ENCODE measurements at places on chromosomes 7 and 10.

GRCh38 chr7:94059746-94060145 lies 55.6 kb upstream of the BET1 start:
- no peak for DNase-seq

GRCh38 chr7:128919241-128919640 lies 8.7 kb upstream of the KCP start:
- DNase-seq = peak; percentile 10

- no peak for DNase-seq
These were observed 10.8 kb downstream of the ICA1 start for GRCh38 chr7:8251195-8251594.

GRCh38 chr7:11343818-11344413 lies 370.2 kb downstream of the PHF14 start:
- DNase-seq = no peak

GRCh38 chr10:98307916-98308541 lies 40.0 kb upstream of the LOXL4 start:
- DNase-seq = no peak

GRCh38 chr10:22959950-22960349 lies 32.1 kb downstream of the ARMC3 start:
- DNase-seq = no peak

DNA sequence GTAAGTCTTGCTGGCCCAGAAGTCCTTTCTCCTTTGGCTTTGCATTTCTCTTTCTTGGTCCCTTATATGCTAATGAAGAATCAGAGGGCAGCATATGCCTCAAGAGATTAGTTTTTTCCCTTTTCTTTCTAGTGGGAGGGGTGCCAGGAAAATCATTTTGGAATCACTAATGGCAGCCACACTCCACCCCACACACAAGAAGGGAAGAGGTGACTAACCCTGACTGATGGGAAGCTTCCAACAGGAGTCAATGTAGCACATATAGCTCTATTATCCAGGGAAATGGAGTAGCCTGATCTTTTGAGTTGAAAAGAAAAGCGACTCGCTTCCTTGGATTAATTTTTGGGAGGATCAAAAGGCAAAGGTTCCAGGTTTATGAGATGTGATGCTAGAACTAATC lies 225.3 kb downstream of the KIF20B start:
- no peak for DNase-seq

DNA sequence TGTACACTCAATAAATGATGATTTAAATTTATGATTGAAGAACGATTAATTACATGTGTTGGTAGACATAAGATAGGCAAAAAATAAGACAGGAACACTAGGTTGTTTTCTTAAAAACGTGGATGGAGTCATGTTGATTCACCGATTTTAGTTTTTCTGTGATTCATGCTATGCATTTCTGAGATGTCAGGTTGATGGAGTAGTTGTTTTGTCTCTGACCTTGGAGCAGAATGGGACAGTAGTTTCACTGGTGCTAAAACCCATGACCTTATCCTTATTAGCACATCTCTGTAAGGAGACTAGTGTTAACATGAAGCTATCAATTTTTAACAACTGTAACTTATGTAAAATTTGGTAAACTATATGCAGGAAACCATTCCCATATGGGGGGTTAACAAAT lies 611.6 kb upstream of the FZD8 start:
- DNase-seq = no peak

DNA sequence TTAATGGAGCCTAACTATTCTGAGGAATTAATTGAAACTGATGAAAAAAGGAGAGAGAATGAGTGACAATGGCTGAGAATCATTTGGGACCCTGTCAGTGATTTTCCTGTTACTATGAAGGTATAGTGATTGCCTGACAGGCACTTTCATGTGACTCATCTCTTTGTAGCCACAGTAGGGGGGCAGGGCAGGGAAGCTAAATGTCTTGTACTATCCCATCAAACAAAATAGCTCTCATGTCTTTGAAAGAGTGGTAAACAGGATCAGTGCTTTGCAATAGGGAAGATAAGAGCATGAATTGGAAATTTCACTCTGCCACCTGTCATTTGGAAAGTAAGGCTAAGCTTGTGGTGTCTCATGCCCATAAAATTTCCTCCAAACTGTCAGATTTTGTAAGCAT lies 94.5 kb upstream of the GSDME start:
- DNase-seq = no peak

Data from upper lobe of left lung (tissue), 6 donors.